ENCODE measurements at places on chromosomes 16 and 17. TPM values are rescaled to one million over a fixed set of nuclear protein-coding genes. Genes with fewer than 3 reads are reported as not detected.

Gene HOXB9
- 146 TPM for total RNA-seq

Gene OTOA
- total RNA-seq: not detected

Gene AKAP1
- total RNA-seq: 44.9 TPM

Gene MON1B
- total RNA-seq: 53.8 TPM

Gene NEURL4
- 37.4 TPM for total RNA-seq

Gene TP53TG3
- total RNA-seq: 2.8 TPM

Gene KRTAP9-8
- total RNA-seq: not detected
